CD4-positive, alpha-beta T cell treated with Interleukin-17A for 1 hour (primary cell): ENCODE measurements at places on chromosomes 7 and 10.

GRCh38 chr7:55515569-55516279, 56.6 kb downstream of the VOPP1 start:
- DNase-seq, result no peak

DNA sequence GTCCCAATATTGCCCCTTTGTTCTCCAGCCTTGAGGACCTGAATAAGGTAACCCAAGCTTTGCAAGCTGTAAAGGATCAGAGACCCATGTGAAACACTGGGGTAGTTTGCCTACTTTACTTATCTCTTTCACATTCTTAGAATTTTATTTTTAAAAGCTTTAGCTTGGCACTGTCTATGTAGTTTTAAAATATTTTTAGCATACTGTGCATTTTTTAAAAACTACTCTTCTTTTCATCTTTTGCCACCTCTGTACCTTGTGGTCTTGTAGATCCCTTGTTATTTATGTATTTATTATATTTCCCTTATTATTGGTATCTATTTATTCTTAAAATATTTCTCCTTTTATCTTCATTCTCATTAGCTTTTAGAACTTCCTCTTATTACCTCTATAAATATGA, 12.0 kb upstream of the PTPRZ1 start:
- no peak for DNase-seq

- DNase-seq, result no peak
Observed at GRCh38 chr7:127850195-127850594, 181.0 kb downstream of the LRRC4 start.

DNA sequence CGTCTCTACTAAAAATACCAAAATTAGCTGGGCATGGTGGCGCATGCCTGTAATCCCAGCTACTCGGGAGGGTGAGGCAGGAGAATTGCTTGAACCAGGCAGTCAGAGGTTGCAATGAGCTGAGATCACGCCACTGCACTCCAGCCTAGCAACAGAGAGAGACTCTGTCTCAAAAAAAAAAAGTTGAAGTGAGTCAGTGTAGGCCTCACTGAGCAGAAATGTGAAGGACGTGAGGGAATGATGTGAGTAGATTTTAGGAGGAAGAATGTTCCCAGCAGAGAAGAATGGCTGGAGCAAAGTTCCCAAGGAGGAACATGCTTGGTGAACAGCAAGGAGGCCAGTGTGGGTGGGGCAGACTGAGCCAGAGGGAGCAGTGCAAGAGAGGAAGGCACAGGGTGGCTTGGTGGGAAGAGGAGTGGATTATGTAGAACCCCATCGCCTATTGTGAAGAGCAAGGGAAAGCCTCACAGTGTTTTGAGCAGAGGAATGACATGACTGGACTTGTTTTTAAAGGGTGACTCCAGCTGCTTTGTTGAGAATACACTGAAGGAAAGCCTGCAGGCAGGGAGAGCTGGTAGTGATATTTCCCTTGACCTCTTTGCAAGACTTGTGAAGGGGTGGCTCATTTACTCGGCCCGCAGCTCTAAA, 708.7 kb downstream of the SUGCT start:
- no peak for DNase-seq

DNA sequence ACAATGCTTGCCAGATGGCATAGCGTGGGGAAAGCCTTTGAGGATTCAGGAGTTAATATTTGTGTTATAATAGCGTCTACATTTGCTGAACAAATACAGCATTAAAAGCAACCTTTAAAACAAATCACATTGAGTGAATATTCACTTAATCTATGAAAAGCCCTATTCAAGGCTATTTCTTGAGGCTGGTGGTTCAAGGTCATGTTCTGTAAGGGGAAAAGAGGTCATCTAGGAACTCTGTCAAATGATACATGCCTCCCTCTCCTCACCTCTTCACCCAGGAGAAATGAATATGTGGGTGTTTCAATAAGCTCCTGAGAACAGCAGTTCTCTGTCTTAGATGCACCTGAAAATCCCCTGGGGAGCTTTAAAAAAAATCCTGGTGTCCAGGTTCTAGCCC, 303.0 kb downstream of the ELMO1 start:
- DNase-seq, result no peak

GRCh38 chr7:98518159-98518947, 98.7 kb upstream of the NPTX2 start:
- DNase-seq, result no peak

GRCh38 chr7:81604075-81604807, 165.6 kb downstream of the HGF start:
- no peak for DNase-seq

DNA sequence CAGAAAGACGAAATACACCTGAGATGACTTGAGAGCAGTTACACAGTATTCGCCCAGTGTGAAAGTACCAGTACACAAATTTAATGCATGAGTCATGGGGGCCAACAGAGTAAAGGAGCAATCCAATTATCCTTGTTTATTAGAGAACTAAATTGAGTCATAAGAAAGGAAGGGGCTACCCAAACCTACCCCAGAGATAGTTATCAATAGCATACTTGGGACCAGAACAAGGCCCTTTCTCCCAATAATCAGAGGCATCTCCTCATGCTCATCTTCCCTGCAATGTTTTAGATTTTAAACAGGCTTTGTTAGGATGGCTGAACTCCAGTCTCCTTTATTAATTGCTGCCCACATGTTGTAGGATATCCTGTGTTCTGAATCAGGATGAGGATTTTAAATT, 239.7 kb upstream of the LRGUK start:
- no peak for DNase-seq

DNA sequence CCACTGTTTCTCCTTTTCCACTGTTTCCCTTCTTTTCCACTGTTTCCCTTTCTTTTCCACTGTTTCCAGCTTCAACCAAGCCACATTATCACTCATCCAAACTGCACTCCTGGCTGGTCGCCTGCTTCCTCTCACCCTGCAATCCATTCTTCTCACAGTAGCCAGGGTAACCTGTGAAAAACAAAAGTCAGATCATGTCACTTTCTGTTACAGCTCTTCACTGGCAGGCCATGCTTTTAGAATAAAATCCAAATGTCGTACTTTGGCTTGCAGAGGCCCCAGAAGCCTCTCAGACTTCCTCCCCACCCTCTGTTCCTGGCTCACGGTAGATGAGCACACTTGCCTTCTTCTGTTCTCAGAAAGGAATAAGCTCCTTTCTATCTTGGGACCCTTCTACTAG, 33.9 kb downstream of the STARD3NL start:
- no peak for DNase-seq

DNA sequence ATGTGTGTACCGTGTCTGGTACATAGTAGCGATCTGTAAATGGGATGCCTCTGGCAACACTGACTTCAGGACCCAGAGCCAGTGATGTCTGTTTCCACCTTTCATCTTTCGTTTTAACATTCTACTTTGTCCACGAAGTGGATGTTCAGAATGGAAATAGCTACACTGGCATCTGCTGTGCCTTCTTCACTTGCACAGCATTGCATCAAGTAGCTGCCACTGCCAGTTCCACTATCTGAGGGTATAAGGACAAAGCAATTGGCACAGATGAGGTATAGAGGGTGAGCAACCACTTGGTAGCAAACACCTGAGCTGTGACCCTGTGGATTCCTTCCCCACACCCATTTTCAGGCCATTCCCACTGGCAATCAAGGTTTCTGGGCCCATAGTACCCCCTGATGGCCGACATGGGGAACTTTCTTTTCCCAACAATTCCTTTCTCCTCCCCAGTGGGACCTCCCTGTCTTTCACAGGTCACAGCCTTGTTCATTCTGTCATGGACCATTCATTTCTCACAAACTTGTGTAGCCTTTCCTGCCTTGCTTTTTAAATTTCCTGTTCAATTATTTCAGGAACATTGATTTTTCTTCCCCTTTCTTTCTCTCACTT, 4.0 kb downstream of the ITGA8 start:
- no peak for DNase-seq

DNA sequence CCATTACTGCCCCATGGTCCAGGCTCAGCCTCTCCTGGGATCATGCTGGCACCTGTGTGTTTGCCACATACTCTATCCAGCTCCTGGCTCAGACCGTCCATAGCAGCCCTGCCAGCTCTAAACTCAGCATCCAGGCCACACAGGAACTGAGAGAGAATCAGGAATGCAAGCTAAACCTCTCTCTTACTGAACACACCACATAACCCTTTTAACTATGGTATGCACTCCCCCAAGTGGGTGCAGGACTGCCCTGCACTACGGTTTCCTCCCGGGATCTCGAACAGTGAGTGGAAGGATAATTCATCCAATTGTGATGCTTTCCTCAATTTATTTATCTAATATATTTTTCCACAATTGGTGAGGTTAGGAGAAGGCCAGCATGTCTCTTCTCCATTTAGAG, 17.1 kb upstream of the ZNF800 start:
- DNase-seq, result no peak

DNA sequence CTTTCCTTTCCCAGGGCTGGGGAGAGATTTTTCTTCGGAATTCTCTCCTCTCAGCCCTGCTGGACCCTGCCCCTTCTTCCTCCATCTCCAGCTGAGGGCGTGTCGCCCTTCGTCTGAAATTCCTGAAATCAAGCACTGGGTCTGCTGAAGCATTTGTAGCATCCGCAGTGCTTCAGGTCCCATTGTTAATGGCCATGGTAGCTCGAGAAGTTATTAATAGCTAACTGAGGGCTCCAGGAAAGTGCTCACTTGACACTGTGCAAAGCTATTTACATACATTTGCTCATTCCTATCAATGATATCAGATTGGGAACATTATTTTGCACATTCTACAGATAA, 515 bp downstream of the FAM149B1 start:
- no peak for DNase-seq

- no peak for DNase-seq
Observed at GRCh38 chr10:49549640-49550346, 10.9 kb upstream of the ERCC6 start.

GRCh38 chr7:621572-622285, 102.1 kb upstream of the PDGFA start:
- no peak for DNase-seq

GRCh38 chr7:81499262-81500116, 270.4 kb downstream of the HGF start:
- peak; percentile 3 for DNase-seq

- no peak for DNase-seq
Observed at GRCh38 chr7:131042269-131043160, 285.2 kb upstream of the MKLN1 start.

GRCh38 chr10:96440361-96441292, 73.1 kb downstream of the TLL2 start:
- no peak for DNase-seq
